ENCODE measurements at places on chromosomes 2 and 18. TPM values are rescaled to one million over a fixed set of nuclear protein-coding genes. Genes with fewer than 3 reads are reported as not detected.

GRCh38 chr18:61129001-61129400 lies 204.2 kb upstream of the CDH20 start:
- no peak for DNase-seq

DNA sequence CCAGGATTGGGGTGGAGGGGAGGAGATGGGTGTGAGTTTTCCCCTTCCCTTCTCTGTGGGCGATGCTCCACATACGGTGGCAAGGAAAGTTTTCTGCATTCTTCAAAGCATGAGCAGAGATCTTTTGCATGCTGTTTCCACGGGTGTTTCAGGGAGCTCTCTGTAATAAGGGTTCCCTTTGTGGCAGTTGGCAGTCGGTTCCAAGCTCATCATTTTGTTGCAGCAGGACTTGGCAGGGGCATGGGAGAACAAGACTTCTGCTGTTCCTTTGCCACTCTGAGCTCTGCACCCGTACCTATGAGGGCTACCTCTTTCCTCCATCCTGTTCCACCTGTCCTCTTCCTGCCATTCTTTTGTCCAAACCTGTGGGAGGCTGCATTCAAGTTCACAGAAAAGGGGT lies 71.3 kb upstream of the SPRED2 start:
- no peak for DNase-seq

- DNase-seq = peak; percentile 67
Measured at GRCh38 chr2:174334781-174335251, at the start of gene SP9. TSS of gene SP9 (plus strand) at chr2:174334954. CDS start at chr2:174335093, 139 bp downstream.

L3MBTL4 gene
- total RNA-seq = not detected

UGT1A9 gene
- not detected for total RNA-seq

CIB4 gene
- not detected for total RNA-seq

Measured in MG63 (cell line).